Fibroblast of skin of right quadriceps (primary cell): ENCODE measurements at places on chromosomes 3 and 15.
A peak's percentile ranks its signal among the peaks of the same experiment; 100 is the strongest.

GRCh38 chr3:123653221-123653682 is 68.4 kb upstream of the HACD2 start:
- DNase-seq, result peak; percentile 92

GRCh38 chr3:12308517-12308916 is 19.6 kb downstream of the PPARG start:
- DNase-seq, result peak; percentile 94

GRCh38 chr3:97658668-97659285 is 105.8 kb upstream of the ARL6 start:
- peak; percentile 3 for DNase-seq

DNA sequence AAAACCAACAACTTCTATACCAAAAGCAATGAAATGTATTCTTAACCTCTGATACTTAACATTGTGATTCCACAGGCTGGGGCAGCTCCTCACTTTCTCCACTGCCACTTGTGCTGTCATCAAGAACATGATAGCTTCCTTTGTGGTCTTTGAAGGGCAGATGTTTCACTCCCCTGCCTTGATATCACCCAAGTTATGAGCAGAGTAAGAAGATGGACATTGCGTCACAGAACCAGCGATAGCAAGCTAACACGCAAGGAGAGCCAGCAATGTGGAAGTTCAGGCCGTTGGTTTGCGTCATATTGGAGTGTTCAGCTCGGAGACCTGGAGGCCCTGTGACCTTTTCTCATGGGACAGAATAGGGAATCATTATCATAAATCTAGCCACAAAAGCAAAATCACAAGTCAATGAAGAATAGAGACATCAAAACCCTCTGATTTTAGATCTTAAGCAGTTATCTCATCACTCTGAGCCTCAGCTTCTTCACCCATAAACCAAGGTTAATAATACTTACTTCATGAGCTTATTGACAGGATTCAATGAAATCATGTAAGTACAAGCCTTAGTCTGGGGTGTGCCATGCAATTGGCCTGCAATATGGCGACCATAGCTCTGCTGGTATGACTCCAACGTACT is 183.8 kb upstream of the THBS1 start:
- DNase-seq, result no peak

DNA sequence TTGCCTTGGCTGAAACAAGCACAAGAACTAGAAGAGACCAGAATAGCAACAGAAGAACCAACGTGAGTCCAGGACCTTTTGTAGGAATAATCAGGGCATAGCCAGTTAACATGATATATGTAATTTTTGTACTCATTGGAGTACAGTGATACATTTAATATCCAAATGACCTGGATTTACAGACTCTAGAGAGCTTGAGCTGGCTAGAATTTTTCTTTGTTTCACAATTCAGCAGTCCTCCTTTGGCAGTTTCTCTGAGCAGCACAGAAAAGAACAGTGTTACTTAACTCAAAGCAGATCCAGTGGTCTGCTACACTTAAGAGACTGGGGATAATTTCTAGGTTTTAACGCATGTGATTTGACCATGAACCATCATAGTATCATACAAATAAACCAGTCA is 245.7 kb downstream of the ADAMTSL3 start:
- no peak for DNase-seq

- peak; percentile 20 for DNase-seq
These were observed 310.4 kb downstream of the ERC2 start for GRCh38 chr3:56157693-56158362.

DNA sequence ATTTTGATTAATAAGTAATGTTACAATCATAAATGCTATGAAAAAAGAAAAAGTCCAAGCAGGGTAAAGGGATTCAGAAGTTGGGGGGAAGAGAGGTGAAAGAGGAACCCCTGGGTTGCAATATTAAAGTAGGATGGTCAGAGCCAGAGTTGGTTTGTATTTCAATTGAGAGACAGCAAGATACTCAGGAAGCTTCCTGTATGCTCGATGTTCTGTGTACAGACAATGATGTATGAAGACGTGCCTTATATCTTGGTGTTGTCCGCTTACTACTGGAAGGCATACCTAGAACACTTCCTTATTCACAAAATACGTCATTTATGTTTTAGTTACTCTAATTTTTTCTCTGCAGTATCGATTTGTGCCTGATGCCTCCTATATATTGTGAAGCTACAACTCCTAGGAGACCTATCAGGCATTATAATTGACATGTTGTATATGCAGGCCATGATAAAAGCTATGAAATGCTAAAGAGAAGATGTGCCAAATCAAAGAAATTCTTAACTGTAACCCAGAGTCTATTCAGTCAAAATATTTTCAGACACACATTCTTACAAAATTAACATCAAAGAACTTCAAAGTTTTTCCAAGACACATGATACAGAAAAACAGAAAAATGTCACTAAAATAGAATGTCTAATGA is 87.5 kb downstream of the TBL1XR1 start:
- DNase-seq, result no peak

DNA sequence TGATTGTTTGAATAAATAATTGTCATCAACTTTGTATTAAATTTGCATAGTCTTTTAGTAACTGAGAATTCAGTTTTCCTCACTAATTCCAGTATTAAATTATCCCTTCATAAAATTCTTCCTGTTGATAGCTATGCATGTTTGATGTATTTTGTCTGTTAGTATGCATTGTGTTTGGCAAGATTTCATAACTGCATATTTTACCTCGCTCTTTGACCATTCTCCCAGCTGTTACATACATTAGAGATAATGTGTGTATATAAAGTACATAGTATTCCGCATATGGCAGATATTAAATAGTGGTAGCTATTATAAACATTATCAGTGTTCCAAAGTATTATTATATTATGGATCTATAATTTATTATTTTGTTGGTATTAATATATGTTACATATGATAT is 10.6 kb upstream of the NFKBIZ start:
- DNase-seq, result peak; percentile 35

DNA sequence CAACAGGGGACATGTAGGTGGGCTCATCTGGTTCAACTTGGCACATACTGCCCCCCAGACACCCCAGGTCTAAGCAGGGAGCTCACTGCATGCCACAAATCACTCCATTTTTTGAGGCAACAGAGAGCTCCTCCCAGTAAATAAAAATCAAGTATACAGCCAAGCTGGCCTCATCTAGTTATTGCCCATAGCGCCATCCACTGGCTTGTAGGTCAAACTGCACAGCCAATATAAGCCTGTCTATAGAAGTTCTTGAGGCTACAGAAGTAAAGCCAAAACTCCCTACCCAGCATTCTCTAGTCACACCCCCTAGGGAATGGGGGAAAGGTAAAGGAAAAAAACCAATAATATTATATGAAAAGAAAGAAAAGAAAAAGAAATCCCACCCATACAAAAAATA is 453.7 kb downstream of the ZNF385D start:
- DNase-seq, result no peak

- DNase-seq, result no peak
These were observed 101.5 kb downstream of the PTPRG start for GRCh38 chr3:61662861-61663260.

GRCh38 chr15:62807539-62808130 is 234.9 kb upstream of the TPM1 start:
- no peak for DNase-seq

DNA sequence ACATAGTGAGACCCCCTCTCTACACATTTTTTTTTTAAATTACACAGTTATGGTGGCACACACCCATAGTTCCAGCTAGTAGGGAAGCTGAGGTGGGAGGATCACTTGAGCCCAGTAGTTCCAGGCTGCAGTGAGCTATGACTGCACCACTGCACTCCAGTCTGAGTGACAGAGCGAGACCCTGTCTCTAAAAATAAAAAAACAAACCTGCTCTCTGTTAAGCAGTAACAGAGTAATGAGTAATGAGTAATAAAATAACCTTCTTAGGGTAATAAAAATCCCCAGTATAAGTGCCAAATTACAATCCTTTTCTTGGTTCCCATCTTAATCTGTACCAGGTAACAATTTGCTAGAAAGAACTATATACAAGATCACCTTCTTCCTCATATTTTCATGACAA is 65.9 kb upstream of the PLXND1 start:
- DNase-seq, result no peak

GRCh38 chr3:66665021-66665695 is 164.3 kb upstream of the LRIG1 start:
- DNase-seq, result no peak

GRCh38 chr3:98483626-98484025 is 13.9 kb upstream of the OR5K2 start:
- no peak for DNase-seq

DNA sequence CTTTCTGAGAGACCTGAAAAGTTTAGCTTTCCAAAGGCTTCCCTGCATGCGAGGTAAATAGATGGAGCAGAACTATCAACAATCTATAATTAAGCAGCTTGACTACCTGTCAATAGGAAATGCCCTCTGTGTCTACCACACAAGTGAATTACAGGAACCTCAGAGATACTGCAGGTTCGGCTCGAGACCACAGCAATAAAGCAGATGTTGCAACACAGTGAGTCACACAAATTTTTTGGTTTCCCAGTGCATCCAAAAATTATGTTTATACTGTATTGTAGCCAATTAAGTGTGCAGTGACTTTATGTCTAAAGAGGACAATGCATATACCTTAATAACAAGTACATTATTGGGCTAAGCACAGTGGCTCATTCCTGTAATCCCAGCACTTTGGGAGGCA is 252.0 kb downstream of the UBE2E2 start:
- peak; percentile 88 for DNase-seq

GRCh38 chr3:94226078-94226477 is 163.2 kb downstream of the NSUN3 start:
- peak; percentile 81 for DNase-seq

GRCh38 chr3:106067711-106068110 is 198.9 kb upstream of the CBLB start:
- no peak for DNase-seq

- peak; percentile 32 for DNase-seq
These were observed 79.2 kb downstream of the LIPC start for GRCh38 chr15:58510715-58511598.

GRCh38 chr3:177828208-177828565 is 630.9 kb upstream of the TBL1XR1 start:
- DNase-seq, result no peak
